ENCODE measurements at places on chromosomes 4 and X.

- DNase-seq, result no peak
Observed at GRCh38 chr4:47913330-47913729, 1.1 kb downstream of the NFXL1 start.

GRCh38 chr4:85676050-85676425 is 201.1 kb downstream of the ARHGAP24 start:
- DNase-seq, result no peak

GRCh38 chr4:85637778-85638177 is 162.8 kb downstream of the ARHGAP24 start:
- DNase-seq, result peak; percentile 52

GRCh38 chrX:153685751-153686696 is 1.7 kb upstream of the SLC6A8 start:
- DNase-seq, result no peak

DNA sequence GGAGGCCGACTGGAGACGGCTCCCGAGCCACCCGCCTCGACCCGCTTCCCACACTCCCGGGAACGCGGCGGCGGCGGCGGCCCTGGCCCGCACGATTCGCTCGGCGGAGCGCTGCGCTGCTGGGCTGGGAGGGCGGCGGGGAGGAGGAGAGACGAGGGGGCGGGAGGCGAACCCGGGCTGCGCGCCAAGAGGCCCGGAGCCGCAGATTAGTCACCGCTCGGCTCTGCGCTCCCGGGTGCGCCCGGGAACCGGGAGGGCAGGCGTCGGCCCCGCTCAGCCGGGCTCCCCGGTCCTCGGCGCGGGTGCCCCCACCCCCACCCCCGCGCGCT is 11.2 kb upstream of the BCOR start:
- DNase-seq, result peak; percentile 85
